ENCODE measurements at places on chromosomes 16 and 17.

- DNase-seq: no peak
These were observed 446.5 kb downstream of the MAF start for GRCh38 chr16:79154086-79154485.

DNA sequence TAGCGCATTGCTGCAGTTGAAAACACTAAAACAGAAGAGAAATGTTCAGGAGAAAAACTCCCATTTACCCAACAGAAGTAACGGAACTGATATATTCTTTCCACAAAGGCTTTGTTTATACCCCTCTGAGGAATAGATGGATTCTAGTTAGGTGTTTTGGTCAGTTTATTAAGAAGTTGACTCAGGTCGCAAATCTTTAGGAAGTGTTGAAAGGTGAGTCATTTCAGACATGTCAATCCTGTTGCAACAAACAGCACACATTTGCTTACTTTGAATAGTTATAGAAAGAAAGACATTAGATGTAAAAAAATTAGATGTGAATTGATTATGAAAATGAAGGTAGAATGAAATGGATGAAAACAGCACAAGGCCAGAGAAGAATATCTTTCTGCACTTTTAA, 941.0 kb downstream of the KCNJ2 start:
- DNase-seq: no peak

- DNase-seq: peak; percentile 97
These were observed 6.6 kb downstream of the KCNAB3 start for GRCh38 chr17:7922845-7923628.

DNA sequence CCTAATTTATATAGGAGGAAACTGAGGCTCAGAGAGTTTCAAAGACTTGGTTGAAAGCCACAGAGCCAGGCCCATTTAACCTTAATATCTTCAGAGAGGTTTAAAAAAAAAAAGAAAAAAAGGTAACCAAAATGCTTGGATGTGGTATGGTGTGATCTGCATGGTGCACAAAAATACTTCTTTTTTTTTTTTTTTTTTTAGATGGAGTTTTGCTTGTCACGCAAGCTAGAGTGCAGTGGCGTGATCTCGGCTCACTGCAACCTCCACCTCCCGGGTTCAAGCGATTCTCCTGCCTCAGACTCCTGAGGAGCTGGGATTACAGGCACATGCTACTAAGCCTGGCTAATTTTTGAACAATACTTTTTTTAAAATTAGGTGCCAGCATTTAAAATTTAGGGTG, 101.8 kb downstream of the XYLT1 start:
- no peak for DNase-seq

GRCh38 chr17:72614476-72614870, 478.0 kb downstream of the SLC39A11 start:
- no peak for DNase-seq

DNA sequence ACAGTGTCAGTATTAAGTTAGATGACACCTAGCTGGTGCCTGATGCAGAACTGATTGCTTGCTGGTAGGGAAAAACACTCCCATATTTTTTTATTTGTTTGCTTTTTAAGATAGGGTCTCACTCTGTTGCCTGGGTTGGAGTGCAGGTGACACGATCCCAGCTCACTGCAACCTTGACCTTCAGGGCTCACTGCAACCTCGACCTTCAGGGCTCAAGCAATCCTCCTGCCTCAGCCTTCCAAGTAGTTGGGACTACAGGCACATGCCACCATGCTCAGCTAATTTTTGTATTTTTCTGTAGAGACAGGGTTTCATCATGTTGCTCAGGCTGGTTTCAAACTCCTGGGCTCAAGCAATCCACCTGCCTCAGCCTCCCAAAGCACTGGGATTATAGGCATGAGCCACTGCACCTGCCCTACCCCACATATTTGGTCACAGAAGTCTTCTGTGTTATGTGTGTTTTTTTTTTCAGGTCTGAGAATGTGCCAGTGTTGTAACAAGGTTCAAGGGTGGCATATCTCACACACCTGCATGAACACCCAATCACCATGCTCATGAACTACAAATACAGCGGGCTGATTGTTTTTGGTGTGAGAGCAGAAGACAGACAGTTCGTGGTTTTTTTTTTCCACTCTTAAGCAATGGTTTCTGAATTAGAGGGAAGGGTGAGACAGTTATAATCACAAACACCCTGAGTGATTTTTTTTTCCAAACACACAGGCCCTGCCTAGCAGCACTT, 22.8 kb downstream of the SPAG9 start:
- no peak for DNase-seq

GRCh38 chr17:45312477-45313420, 4.1 kb downstream of the MAP3K14 start:
- DNase-seq: no peak

- DNase-seq: peak; percentile 98
These were observed 167.7 kb upstream of the CIBAR2 start for GRCh38 chr16:85279825-85280545.

GRCh38 chr17:76781056-76781982, 43.4 kb downstream of the MFSD11 start:
- DNase-seq: no peak

DNA sequence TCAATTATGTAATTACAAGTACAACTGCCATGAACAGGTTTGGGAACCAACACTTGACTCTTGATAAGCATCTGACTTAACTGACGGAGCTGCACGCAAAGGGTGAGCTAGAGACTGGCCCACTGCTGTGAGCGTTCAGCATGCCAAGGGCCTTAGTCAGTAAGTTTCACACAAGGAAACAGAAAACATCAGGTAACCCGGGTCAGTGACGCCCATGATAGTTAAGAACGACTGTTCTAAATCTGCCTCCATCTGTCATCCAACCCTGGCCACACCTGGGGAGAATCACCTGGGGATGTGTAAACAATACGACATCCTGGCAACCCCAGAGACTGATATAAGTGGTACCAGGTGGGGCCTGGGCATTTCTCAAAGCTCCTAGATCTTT, 12.3 kb downstream of the SMIM5 start:
- peak; percentile 63 for DNase-seq

GRCh38 chr16:67504031-67505021, 21.0 kb upstream of the AGRP start:
- DNase-seq: no peak

DNA sequence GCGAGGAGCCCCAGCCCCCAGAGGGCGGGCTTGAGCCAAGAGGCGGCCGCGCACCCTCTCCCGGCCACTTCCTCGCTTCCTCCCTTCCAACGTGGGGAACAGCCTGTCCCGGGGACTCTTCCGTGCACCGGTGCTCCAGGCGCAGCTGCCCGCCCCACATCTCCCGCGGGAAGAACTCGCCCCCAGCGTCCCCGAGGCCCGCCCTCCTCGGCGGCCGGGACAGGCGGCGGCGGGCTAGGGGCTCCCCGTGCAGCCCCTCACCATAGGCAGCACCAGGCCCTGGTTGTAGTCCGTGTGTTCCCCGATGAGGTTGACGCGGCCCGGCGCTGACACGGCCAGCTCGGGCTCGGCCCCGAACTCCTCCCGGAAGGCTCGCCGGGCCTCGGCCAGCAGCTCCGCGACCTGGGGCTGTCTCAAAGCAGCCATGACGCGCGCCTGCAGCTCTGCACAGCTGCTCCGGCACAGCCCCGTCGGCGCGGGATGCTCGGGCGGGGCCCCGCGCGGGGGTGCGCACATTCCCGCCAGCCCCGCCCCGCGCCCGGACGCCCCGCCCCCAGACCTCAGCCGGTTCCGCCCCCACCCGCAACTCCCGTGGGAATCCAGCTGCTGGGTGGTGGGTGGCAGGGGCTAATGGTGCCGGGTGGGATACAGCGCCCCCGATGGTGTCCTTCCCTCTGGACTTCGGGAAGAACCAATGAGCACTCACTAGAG, at the start of gene GALK1:
GALK1 (minus strand) TSS at position 482 of the 711 bp plus-strand sequence; CDS start at position 426, 56 bp downstream.
- DNase-seq: peak; percentile 82

DNA sequence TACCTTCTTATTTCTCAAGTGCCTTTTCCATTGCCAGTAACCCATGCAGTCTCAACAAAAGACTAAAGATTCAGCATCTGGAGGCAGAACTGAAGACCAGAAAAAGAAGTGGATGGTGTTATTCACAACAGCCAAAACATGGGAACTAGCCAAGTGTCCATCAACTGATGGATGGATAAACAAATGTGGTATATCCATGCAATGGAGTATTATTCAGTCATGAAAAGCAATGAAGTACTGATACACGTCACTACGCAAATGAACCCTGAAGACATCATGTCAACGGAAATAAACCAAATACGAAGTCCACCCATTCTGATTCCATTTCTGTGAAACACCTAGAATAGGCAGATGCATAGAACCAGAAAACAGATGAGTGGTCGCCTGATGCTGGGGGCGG, 25.6 kb downstream of the GAS7 start:
- DNase-seq: no peak

- no peak for DNase-seq
These were observed 19.0 kb downstream of the PIK3R5 start for GRCh38 chr17:8946476-8946875.

DNA sequence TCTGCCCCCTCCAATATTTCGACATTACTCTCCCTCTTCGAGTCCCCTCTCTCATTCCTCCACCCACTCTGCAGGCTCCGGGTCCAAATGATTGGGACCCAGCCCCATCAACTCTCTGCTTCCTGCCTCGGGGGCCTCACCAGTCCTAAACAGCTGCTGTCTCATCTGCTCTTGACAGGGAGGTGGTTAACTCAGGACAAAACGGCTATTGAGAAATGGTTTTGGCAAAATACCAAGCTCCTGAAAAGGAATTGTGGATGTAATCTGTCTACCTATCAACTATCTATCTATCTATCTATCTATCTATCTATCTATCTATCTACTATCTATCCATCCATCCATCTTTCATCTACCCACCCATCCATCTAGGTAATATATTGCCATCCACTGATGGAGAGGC, 2.2 kb downstream of the CD300H start:
- no peak for DNase-seq

DNA sequence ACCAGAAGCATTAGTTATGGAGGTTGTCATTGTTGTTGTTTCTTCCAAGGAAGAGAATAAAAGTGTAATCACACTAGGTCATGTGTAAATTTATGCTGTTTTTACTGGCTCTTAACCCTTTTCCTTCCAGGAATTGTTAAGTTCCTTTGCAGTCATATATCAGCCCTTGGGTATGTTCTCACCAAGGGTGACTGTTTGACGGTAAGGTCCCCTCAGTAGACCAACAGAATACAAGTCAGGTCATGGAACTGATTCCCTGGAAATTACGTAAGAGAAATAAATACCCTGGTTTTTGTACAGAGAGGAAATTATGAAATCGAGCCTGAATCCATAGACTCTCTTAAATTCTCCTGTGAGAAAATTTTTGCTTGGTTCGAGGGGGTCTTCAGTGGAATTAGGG, 11.2 kb upstream of the KCNJ2 start:
- DNase-seq: no peak

DNA sequence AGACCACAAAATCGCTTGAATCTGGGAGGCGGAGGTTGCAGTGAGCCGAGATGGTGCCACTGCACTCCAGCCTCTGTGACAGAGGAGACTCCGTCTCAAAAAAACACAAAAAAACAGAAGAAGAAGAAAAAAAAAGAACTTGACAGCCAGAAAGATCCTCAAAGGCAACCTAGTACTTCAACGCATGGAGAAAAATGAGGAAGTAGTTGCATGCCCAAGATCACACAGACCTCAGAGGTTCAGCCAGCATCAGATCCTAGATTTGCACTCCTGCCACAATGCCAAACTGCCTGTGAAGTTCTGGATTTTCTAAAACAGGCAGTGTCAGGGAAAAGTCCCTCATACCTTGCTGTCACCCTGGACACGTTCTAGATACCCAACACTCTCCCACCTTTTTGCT, 1.5 kb downstream of the ATPAF2 start:
- DNase-seq: no peak

GRCh38 chr16:28140788-28141618, 70.8 kb downstream of the XPO6 start:
- DNase-seq: peak; percentile 15
